HFFc6 (cell line): ENCODE measurements at places on chromosomes 7 and 10. TPM values are rescaled to one million over a fixed set of nuclear protein-coding genes. Genes with fewer than 3 reads are reported as not detected.

- peaks cover 22% of the 10 kb centered on the region for H3K4me1 ChIP-seq
- H3K27me3 ChIP-seq: peaks cover 5% of the 10 kb centered on the region
- no peaks in the 10 kb centered on the region for H3K36me3 ChIP-seq
- no peak overlapping the region for H3K27ac ChIP-seq
Observed at GRCh38 chr10:49167425-49168170, 20.6 kb downstream of the TMEM273 start.

DNA sequence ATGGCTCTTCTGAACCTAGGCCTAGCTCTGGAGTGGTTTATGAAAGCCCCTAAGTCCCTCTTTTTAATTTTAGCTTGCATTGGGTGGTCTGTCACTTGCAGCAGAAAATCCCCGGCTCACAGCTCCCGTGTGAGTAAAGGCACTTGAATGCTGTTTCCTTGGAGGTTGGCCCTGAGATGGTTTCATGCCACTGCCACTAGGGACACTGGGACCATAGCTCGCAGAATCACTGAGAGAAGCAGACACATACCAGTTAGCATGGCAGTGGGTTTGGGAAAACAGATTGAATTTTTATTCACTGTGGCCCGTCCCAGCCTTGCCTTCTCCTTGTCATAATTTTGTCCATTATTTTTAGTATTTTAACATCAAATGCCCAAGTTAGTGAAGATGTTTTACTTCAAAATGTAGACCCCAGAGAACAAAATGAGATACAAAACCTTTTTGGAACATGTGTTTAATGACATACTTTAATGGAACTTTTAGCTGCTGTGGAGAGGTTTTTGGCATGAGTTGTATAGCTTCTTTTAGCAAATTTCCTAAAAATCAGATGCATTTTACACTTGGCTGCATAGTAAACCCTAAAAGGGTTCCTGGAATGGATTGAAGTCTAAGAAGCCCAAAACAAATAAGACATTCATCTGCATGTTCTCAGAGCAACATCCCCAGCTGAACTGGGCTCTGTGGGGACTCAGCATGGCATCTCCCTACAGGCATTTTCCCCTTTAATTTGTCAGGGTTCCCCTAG is 259.7 kb upstream of the PITRM1 start:
- no peaks in the 10 kb centered on the region for H3K36me3 ChIP-seq
- DNase-seq: no peak
- no peaks in the 10 kb centered on the region; the same call in 1 of the 2 replicates for H3K27me3 ChIP-seq
- no peak overlapping the region for H3K4me3 ChIP-seq
- no peak overlapping the region for H3K27ac ChIP-seq

GRCh38 chr10:69629897-69630650 is at the start of gene FAM241B:
TSS of gene FAM241B (plus strand) at chr10:69630247. CDS start at chr10:69631744, 1,497 bp downstream.
- no peak within 1 kb of the TSS for H3K4me3 ChIP-seq
- H3K4me1 ChIP-seq: no peaks in the 10 kb centered on the region
- peaks cover 23% of the 10 kb centered on the region for H3K27me3 ChIP-seq
- no peaks in the 10 kb centered on the region for H3K36me3 ChIP-seq
- no peak within 1 kb of the TSS for H3K27ac ChIP-seq
- no peak for DNase-seq

GRCh38 chr7:130303982-130304381 is 11.0 kb downstream of the CPA4 start:
- H3K4me3 ChIP-seq: no peak overlapping the region
- no peak for DNase-seq
- H3K27ac ChIP-seq: no peak overlapping the region
- H3K27me3 ChIP-seq: peaks cover 37% of the 10 kb centered on the region

GRCh38 chr10:95327367-95327766 is 36.6 kb upstream of the PDLIM1 start:
- no peak overlapping the region for H3K27ac ChIP-seq
- H3K36me3 ChIP-seq: no peaks in the 10 kb centered on the region
- peak; percentile 40 for DNase-seq
- H3K27me3 ChIP-seq: peaks cover 13% of the 10 kb centered on the region
- no peak overlapping the region for H3K4me3 ChIP-seq

GRCh38 chr7:75055155-75055554 is 18.4 kb downstream of the RCC1L start:
- H3K4me3 ChIP-seq: peak overlapping the region; percentile 33
- peak overlapping the region; percentile 93 for H3K27ac ChIP-seq
- H3K27me3 ChIP-seq: no peaks in the 10 kb centered on the region; the same call in 1 of the 2 replicates
- peaks cover 34% of the 10 kb centered on the region for H3K4me1 ChIP-seq
- H3K36me3 ChIP-seq: peaks cover 23% of the 10 kb centered on the region

DNA sequence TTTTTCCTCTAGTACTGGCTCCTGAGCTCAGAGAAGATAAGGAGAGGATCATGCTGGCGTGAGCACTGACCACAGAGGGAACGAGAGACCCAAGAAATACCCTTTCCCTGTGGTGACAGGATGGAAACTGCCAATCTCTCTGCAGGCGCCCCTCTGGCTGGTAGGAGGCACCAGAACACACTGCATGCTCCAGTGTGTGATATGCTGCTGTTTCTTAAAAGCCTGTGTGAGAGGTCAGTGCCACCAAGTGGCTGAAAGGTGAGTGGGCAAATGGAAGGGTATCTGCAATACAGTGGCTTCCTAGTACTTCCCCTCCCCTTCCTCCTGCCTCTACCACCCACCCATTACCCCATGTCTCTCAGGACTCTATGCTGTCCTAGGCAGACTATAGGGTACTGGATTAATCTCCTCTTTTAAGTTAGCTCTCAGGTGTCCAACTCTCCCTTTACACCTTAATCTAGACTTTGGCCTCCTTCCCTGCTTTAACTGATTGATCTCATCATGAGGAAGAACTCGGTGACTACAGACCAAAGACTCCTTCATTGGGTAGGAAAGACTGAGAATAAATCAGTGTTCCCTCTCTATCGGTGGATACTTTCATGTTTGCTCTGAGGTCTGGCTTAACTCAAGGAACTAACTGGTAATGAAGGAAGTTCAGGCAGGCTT is 283.6 kb downstream of the ADRA2A start:
- H3K36me3 ChIP-seq: no peaks in the 10 kb centered on the region
- DNase-seq: no peak
- no peaks in the 10 kb centered on the region; the same call in none of the 2 replicates for H3K27me3 ChIP-seq
- H3K27ac ChIP-seq: no peak overlapping the region
- no peak overlapping the region for H3K4me3 ChIP-seq

DNA sequence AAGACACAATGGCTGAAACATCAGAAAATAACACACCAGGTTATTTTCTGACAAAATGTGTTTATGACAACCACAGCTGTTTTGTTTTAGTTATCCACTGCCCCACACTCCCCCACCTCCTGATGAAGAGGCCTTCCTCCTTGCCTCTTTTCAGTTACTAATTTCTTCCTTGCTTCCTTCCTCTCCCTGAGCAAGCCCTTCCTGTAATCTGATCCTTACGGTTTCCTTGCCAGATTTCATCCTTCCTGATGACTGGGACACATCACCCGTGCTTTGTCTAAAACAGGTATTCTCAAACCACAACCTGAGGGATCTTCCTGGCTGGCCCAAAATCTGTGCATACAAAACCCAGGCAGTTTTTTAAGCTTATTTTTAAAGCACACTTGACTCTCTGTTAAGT is 39.4 kb downstream of the CHST15 start:
- no peaks in the 10 kb centered on the region; the same call in 1 of the 2 replicates for H3K27me3 ChIP-seq
- no peak overlapping the region for H3K4me3 ChIP-seq
- H3K27ac ChIP-seq: no peak overlapping the region; the same call in 1 of the 2 replicates
- H3K36me3 ChIP-seq: no peaks in the 10 kb centered on the region

AKR1D1 gene
- not detected in 3 replicates for total RNA-seq

- no peaks in the 10 kb centered on the region for H3K36me3 ChIP-seq
- H3K27me3 ChIP-seq: peaks cover 2% of the 10 kb centered on the region
- no peak for DNase-seq
- no peak overlapping the region for H3K4me3 ChIP-seq
- H3K27ac ChIP-seq: no peak overlapping the region
Observed at GRCh38 chr7:74612015-74612829, 45.3 kb upstream of the GTF2I start.

- H3K27me3 ChIP-seq: no peaks in the 10 kb centered on the region; the same call in 1 of the 2 replicates
- H3K4me3 ChIP-seq: no peak overlapping the region
- no peaks in the 10 kb centered on the region for H3K4me1 ChIP-seq
- DNase-seq: no peak
- H3K36me3 ChIP-seq: no peaks in the 10 kb centered on the region
- H3K27ac ChIP-seq: no peak overlapping the region
Observed at GRCh38 chr10:60629332-60629731, 148.9 kb upstream of the CDK1 start.

- DNase-seq: peak; percentile 65
- peak overlapping the region; percentile 83 for H3K27ac ChIP-seq
- H3K36me3 ChIP-seq: peaks cover 23% of the 10 kb centered on the region
- no peak overlapping the region; the same call in 1 of the 2 replicates for H3K4me3 ChIP-seq
- no peaks in the 10 kb centered on the region for H3K27me3 ChIP-seq
- peaks cover 16% of the 10 kb centered on the region for H3K4me1 ChIP-seq
Observed at GRCh38 chr7:873367-874002, 2.9 kb upstream of the GET4 start.

- H3K27me3 ChIP-seq: no peaks in the 10 kb centered on the region
- no peaks in the 10 kb centered on the region for H3K36me3 ChIP-seq
- no peak for DNase-seq
- H3K27ac ChIP-seq: no peak overlapping the region
Observed at GRCh38 chr7:44971902-44972441, 6.8 kb downstream of the MYO1G start.

- H3K4me1 ChIP-seq: peaks cover 9% of the 10 kb centered on the region
- no peak overlapping the region for H3K4me3 ChIP-seq
- no peak overlapping the region for H3K27ac ChIP-seq
- H3K36me3 ChIP-seq: no peaks in the 10 kb centered on the region; the same call in 1 of the 2 replicates
- DNase-seq: no peak
Observed at GRCh38 chr10:44312401-44312800, 72.5 kb downstream of the CXCL12 start.

PPP1R17 gene
- total RNA-seq: not detected in 3 replicates

DNA sequence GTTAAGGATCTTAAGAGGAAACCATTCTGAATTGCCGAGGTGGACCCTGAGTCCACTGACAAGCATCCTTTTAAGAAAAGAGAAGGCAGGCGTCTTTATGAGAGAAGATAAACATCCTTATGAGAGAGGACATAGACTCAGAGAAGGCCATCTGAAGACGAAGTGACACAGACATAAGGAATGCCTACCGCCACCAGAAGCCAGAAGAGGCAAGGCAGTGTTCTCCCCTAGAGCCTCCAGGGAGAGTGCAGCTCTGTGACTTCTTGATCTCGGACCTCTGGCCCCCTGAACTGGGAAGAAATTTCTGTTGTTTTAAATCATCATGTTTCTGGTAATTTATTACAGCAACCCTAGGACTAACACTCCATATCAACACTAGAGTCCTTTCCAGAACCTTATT is 25.2 kb upstream of the ING3 start:
- peaks cover 9% of the 10 kb centered on the region for H3K4me1 ChIP-seq
- no peak overlapping the region for H3K4me3 ChIP-seq
- no peaks in the 10 kb centered on the region; the same call in 1 of the 2 replicates for H3K27me3 ChIP-seq

WDR37 gene
- 18.5 to 19.3 TPM (median 18.8 TPM) in 3 replicates for total RNA-seq

DNA sequence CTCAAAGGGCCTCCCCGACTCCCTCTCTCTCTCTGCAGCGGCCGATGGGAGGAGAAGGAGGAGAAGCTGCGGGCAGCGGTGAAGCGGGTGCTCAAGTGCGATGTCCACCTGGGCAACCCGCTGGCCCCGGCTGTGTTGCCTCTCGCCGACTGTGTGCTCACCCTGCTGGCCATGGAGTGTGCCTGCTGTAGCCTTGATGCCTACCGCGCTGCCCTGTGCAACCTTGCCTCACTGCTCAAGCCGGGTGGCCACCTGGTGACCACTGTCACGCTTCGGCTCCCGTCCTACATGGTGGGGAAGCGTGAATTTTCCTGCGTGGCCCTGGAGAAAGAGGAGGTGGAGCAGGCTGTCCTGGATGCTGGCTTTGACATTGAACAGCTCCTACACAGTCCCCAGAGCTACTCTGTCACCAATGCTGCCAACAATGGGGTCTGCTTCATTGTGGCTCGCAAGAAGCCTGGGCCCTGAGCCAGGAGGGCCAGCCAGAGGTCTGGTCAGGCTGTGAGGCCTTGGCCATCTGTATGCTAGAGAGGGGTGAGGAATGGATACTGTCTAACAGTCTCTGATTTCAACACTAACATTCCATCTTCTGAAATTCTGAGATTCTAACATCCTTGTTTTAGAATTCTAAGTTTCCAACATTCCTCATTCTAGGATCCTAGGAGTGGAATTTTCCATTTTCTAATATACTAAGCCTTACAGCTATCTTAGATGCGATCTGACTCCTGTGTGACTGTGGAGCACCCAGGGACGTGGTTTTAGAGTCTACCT is 3.6 kb downstream of the INMT start:
- no peak for DNase-seq
- no peak overlapping the region for H3K4me3 ChIP-seq
- H3K27me3 ChIP-seq: peaks cover 24% of the 10 kb centered on the region
- H3K4me1 ChIP-seq: peaks cover 13% of the 10 kb centered on the region

ACSM6 gene
- not detected in 2 replicates for total RNA-seq

UCMA gene
- total RNA-seq: not detected in 3 replicates

SPDYE16 gene
- total RNA-seq: not detected in 3 replicates

GRCh38 chr7:151351967-151352366 is 10.4 kb downstream of the NUB1 start:
- no peak for DNase-seq
- no peaks in the 10 kb centered on the region for H3K27me3 ChIP-seq
- H3K4me1 ChIP-seq: peaks cover 9% of the 10 kb centered on the region; the same call in 1 of the 2 replicates
- H3K4me3 ChIP-seq: no peak overlapping the region
